SW 1271 (cell line): ENCODE measurements at places on chromosomes 11 and 22.

- DNase-seq, result no peak
Observed at GRCh38 chr11:133163463-133164419, 368.6 kb downstream of the OPCML start.

GRCh38 chr22:25636323-25636722 is 71.8 kb downstream of the GRK3 start:
- DNase-seq, result no peak

GRCh38 chr11:95152876-95153856 is 63.5 kb downstream of the ENDOD1 start:
- no peak for DNase-seq

GRCh38 chr11:78158987-78159652 is 19.7 kb upstream of the ALG8 start:
- no peak for DNase-seq

DNA sequence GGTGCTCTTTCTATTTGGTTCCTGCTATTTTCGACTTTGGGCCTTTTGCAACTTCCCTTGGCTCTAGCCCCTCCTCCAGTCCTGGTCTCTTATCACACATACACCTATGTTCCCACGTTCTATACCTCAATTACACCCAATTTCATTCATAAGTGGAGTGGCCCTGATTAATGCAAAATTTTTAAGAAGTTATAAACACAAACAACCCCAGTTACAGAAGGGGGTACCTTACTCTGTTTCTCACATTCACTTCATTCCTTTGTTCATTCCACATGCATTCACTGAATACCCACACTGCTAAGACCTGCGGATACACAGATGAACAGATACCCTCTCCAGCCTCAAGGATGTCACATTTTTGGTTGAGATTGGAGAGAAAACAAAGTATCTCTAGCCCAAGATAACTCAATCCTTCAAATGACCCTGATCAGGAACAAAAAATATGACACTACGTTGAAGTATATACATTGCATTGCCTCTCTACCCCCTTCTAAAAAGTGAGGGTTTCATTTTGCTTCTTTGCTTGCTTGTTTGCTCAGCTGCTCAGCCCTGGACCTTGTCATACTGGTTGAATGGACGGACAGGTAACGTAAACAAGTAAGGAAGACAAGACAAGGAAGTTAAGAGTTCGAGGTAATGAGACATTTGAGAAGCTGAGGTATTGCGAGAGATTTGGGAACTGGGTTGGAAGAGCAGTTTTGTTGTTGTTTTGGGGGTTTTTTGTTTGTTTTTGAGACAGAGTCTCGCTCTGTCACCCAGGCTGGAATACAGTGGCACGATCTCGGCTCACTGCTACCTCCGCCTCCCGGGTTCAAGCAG is 3.6 kb upstream of the VPS37C start:
- no peak for DNase-seq

- no peak for DNase-seq
Observed at GRCh38 chr11:111698852-111699559, 67.2 kb downstream of the PPP2R1B start.

DNA sequence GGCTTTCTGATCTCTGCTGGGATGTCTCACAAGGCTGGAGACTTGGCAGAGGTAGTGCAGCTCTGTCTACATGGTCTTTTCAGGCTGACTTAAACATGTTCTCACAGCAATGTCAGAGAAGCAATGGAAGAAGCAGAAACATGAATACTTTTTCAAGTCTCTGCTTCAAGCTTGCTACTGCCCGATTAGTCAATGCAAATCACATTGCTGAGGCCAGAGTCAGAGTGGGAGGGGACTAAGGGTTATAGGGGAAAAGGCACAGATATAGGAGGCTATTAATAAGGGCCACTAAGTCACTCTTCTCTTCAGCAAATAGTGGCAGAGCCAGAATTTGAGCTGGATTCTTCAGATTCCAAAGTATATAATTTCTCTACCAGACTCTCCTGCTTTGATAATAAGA is 390.5 kb downstream of the TMEM135 start:
- no peak for DNase-seq

- DNase-seq, result no peak
Observed at GRCh38 chr11:19478891-19479290, 233.7 kb upstream of the NAV2 start.

- DNase-seq, result no peak
Observed at GRCh38 chr11:34300026-34300925, 57.5 kb downstream of the ABTB2 start.

DNA sequence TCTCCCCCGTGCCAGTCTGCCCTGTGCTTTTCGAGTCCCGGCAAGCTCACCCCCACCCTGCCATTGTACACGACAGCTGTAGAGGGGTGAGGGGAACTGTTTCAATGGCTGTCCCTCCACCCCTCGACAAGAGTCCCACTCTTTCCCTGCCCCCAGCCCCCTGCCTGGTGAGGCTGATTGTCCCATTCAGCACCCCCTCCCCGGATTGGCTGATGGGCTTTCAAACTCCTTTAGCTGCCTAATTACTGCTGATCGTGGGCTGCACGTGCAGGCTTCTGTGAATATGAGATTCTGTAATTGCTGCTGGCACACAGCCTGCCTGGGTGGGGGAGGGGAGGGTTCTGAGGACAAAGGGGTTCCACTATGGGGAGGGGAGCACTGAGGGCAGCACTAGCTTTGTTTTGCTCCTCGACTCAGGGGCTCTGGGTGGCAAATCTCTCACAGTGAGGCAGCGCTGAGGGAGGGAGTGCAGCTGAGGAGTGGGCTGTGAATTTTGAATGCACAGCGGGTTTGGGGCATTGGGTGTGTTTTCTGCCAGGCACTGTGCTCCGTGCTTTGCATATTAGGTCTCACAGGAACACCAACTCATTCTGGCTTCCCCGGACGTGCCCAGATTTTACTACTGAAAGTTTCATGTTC is 42.6 kb upstream of the ACCSL start:
- DNase-seq, result no peak

- DNase-seq, result no peak
Observed at GRCh38 chr11:115806056-115806455, 301.8 kb upstream of the CADM1 start.

GRCh38 chr11:15114501-15115475 is at the start of gene INSC:
INSC (plus strand) TSS chr11:15114923; CDS start chr11:15149175, 34,252 bp downstream.
- no peak for DNase-seq

DNA sequence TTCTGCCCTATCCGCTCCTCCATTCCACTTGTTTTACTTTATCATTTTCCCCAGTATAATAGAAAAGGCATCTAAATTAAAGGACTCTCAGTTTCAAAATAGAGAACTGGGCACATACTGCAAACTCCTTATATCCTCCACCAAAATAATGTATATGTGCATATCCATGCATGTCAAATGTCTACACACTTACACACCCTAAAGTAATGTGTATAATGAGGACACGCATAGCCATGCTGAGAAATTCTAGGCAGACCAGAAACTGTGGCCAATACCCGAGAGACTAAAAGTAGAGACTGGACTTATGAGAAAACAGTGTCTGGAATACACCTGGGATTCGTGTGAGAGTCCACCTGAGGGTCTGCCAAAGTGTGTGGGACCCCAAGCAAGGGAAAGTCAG is 183.5 kb downstream of the CWF19L2 start:
- no peak for DNase-seq

DNA sequence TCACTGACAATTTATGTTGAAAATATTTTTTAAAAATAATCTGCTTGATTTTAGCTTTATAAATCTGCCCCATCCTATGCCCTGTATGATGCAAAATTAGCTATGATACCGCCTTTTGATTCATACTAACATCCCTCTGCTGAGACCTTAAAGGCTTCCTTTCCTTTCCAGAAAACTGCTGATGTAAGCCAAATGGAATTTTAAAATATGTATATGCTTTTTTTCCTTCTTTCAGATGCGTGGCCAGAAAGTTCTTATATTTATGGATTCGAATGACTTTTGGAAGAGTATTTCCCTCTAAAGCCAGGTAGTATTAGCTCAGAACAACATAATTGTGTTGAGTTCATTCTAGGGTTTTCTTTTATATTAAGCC is 34.5 kb downstream of the SFI1 start:
- DNase-seq, result no peak

- DNase-seq, result no peak
Observed at GRCh38 chr11:131928992-131929391, 558.6 kb downstream of the NTM start.

DNA sequence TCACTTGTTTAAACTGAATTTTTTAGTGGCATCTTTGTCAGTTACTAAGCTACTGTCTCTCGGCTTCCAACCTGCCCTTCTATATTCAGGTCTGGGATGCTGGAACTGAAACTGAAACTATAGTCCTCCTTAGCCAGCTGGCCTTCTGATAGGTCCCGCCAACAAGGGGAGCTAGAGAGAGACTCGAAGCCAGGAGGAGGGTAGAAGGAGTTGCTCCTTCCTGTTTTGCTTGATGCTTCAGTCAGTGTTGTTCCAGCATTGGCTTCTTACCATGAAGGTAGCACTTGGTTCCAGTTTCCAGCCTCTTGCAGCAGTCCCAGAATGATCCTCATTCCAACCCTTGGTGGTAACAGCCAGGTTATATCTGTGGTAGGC is 32.9 kb upstream of the HORMAD2 start:
- DNase-seq, result no peak

DNA sequence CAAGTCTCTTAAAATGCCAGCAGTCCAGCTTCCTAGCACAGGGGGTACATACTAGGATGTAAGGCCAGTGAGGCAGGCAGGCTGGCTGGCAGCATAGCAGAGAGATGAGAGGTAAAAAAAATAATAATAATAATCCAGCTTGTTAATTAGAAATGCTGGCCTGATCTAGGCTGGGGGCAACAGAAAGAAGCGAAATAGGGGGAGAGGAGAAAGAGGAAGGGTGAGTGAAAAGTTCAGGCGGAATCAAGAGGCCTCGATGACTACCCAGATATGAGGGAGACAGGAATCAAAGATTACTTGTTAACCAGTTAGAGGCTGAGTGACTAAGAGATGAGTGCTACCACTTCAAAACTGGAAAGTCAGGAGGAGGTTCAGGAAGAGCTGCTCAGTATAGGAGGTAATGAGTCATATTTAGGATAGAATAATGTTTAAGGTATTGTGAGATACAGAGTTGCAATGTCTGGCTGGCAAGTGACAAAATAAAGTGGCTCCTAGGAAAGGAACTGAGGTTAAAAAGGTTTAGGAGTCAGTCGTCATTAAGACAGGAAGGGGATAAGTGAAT is 2.8 kb downstream of the ALKBH8 start:
- DNase-seq, result peak; percentile 92
